ENCODE measurements at places on chromosomes 12 and 14.

DNA sequence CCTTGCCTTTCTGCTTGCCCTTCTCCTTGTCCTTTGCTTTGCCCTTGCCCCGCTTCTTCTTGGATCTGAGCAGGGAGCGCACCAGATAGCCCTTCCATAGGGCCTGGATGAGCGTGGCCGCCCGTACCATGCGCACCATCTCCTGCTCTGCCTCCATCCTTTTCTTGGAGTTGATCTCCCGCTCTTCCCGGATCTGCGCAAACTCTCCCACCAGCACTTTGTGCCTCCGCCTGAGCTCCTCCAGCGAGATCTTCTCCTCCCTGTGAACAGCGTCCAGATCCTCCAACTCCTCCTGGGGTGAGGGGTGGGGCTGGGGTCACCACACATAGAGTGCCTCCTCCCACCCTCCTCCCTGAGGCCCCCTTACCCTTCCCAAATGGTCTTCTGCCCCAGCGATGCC is 10.1 kb downstream of the RITA1 start:
- DNase-seq, result no peak

GRCh38 chr14:85129921-85130320 is 400.0 kb upstream of the FLRT2 start:
- DNase-seq, result no peak

GRCh38 chr12:85352016-85352415 is 72.0 kb downstream of the ALX1 start:
- no peak for DNase-seq

DNA sequence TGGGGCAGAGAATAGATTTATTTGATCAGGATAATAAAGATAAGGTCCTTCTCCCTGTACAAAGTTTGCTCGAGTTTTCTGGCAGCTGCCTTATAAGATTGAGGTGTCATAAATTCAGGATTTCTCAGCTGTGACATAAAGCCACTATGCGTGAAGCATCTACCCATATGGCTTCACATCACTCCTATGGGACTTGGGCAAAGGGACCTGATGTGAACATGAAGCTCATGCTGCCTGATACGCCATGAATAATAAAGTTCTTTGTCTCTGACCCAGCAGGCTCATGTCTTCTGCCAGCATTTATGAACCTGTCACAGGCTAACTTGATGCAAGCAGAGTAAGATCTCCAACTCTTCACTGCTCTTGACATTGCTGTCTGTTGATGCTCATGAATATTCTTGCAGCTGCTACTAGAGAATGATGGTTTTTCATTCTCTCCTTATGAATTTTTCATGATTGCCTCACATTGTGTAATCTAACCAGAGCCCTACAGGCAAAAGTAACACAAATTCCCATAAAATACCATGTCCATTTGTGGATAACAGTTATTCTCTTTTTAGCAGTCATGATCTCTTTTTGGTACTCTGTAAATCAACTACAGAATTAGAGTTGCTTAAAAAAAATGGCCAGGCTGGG is 49.0 kb upstream of the CPNE8 start:
- DNase-seq, result no peak

- peak; percentile 75 for DNase-seq
These were observed 329.3 kb upstream of the OR4E1 start for GRCh38 chr14:22002860-22003284.

DNA sequence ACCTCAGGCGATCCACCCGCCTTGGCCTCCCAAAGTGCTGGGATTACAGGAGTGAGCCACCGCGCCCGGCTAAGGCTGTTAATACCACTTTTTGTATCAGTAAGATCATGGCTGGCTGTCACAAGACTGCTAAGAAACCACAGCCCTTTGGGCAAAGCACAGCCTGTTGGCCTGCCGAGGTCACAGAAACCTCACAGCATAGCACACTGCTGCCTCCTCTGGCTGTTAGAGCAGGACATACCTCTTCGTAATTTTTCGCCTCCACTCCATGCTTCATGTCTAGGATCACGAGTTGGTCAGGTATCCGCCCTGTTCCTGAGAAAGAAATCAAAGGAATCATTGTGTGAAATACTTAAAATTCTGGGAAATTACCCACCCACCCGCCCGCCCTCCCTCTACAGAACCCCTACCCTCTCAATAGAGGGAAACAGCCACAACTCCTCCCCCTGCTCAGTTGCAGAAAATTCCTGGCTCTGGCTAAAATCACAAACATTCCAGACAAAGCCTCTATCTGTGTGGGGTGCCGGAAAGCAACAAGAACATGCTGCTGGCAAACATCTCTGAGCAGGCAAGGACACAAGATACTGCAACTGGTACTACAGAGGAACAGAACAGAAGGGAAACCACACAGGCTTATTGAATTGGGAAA is 20.7 kb upstream of the NEK9 start:
- DNase-seq, result no peak

DNA sequence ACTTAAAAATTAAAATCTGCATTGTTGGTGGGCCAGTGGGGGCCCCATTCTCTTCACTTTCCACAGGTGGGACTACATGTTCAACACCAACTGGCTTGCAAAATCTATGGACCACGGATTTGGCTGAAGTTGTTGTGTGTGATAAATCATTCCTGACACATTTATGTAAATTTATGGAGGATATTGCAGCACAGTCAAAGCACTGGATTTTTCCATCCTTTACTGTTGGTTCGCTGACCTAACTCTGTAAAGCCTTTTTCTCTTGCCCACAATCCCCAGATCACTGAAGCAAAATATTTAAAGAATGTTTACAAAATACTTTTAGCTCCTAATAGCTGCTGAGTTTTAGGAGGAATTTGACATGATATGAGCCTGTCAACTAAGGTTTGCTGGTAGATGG is 219.7 kb upstream of the PRICKLE1 start:
- DNase-seq, result no peak

GRCh38 chr12:24560192-24560775 is 388.6 kb downstream of the BCAT1 start:
- DNase-seq, result no peak

- no peak for DNase-seq
These were observed 143.3 kb downstream of the DICER1 start for GRCh38 chr14:95014036-95014435.

DNA sequence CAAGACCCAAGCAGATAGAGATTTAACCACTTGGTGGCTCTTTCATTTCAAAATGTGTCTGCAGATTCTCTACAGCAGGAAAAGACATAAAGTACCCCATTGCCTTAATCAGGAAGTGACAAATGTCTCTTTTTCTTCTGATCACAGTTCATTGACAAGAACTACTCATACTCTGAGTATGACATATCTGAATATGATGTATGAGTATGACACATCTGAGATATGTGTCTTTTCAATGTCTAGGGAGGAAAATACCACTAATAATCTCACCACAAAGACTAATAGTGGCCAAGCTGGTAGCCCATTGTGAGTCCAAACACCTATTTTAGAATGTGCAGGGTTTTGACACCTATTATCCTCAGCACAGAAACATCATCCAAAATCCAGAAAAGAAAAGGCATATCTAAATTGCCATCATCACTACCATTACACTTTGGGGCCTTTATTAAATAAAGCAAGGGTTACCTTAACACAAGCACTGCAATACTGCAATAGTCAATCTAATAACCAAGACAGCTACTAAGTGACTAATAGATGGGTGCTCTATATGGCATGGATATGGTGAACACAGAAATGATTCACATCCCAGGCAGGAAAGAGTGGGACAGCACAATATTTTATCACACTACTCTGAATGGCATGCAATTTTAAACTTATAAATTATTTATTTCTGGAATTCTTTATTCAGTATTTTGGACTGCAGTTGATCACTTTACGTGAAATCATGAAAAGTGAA is 243.7 kb upstream of the FAR2 start:
- DNase-seq, result no peak

GRCh38 chr14:51039252-51039651 is 55.7 kb downstream of the TRIM9 start:
- DNase-seq, result no peak

DNA sequence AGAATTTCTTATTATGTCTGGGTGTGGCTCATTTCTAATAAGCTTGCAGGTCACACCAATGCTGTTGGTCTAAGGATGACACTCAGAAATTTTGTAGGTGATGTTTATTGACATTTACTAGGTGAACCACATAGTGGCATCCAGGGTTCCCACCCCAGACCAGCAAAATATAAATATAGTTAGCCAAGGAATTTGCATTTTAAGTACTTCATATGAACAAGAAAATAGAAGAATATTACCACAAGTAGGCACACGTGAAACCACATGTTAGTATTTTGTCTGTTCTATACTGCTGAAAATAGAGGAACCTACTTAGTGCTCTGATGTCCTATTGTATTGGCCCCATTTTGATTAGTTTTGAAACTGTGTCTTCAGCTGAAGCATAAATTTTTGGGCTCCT is 71.1 kb downstream of the USP15 start:
- DNase-seq, result no peak

DNA sequence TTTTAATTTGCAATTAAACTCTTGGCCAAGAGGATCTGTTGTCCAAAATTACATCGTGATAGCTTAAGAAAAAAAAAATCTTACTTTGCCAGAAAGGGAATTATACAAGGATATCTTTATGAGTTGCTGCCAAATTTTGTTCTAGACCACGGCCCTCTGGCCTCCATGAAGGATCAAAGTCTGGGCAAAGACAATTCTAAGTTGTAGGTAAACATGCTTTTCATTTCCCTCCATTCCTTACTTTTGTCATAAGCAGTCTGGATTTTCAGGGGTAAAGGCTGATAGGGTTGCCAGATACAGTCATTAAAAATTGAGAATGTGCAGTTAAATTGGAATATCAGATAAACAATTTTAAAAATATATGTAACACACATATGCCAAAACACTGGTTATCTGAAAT is 135.1 kb downstream of the MON2 start:
- no peak for DNase-seq

DNA sequence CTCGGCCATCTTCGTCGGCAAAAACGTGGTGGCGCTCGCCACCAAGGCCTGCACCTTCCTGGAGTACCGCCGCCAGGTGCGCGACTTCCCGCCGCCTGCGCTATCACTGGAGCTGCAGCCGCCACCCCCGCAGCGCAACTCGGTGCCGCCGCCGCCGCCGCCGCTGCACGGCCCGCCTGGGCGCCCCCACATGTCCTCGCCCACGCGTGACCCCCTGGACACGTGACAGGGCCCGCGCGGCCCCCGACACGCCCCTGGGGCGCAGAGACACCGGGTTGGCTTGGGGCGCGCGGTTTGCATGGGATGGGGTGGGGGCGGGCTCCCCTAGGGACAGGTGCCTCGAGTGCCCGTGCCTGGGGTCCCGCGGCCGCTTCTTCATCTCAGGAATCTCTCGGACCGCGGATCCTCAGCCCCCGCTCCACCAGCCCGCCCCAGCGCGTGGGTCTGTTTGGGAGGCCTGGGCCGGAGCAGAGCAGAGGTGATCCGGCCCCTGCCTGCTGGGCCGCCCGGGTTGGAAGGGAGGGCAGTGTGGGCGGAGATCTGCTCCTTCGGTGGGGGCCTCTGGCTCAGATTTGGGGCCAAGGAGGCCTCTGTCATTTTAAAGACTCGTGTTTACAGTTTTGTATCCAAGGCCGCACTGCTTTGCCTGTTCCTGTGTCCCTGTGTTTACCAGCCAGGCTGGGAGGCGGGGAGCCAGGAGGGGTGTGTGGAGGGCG is 3.3 kb downstream of the TMEM121 start:
- DNase-seq, result peak; percentile 54

GRCh38 chr14:31271648-31272047 is 64.1 kb upstream of the HECTD1 start:
- no peak for DNase-seq

DNA sequence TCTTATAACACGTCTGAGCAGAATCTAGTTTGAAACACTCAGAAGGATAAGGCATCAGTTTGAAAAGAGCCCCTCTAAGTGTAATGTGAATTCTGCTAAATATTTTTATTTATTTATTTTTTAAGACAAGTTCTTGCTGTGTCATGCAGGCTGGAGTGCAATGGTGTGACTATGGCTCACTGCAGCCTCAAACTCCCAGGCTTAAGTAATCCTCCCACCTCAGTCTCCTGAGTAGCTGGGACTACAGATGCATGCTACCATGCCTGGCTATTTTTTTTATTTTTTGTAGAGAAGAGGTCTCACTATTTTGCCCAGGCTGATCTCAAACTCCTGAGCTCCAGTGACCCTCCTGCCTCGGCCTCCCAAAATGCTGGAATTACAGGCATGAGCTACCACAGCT is 225.9 kb upstream of the SEL1L start:
- DNase-seq, result no peak

DNA sequence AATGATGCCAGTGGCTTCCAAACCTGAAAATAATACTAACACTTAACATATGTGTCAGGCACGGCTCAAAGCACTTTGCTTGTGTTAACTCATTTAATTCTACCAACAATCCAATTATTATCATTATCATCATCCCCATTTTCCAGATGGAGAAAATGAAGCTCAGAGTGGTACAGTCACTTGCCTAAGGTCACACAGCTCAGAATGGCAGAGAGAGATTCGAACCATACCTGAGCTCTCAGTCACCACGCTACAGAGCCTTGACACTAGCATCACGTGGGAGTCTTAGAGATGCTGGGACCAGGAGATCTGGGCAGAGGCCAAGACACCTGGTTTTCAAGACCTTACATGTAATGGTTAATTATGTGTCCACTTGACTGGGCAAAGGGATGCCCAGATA is 34.2 kb downstream of the DHX37 start:
- no peak for DNase-seq

DNA sequence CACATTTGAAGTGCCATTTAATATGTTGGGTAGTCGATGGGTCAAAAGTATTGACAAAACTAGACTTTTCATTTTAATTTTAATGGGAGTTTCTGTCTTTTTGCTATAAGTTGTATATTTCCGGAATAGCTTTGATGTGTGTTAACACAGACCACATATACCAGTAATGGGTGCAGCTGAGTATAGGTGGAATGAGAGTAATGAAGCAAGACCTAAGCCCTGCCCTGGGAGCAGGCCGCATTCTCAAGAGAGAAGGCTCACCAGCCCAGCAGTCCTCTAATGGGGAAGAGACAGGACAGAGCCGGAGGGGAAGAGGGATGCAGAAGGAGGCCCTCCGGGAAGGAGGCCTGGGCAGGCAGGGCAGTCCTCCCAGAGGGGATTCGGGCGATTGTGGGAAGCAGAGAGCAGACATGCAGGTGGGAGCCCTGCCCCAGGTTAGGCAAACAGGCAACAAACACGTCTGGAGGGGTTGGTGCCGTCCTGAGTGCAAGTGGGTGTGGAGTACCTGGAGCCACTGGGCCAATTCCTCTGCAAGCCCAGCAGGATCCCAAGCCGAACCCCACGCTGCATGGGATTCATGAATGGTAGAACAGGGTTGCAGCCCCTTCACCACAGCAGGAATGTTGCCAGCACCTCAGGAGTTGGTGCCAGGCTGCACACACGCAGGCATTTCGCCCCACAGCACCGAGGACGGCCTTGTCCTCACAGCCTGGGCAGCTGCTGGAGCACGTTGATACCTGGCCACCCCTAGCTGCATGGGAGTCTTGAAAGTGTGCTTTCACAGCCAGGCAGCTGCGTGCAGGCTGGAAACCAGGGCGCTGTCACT is 7.8 kb downstream of the CKB start:
- DNase-seq, result no peak

Data from activated T-cell treated with anti-CD3 and anti-CD28 coated beads, Interleukin-2, amount 50 U/mL, for 48 hours (primary cell).